ENCODE measurements at places on chromosomes 16 and 17.

GRCh38 chr16:4675864-4676786 is 17.2 kb upstream of the NUDT16L1 start:
- no peak for DNase-seq

GRCh38 chr16:7161891-7162290 is 170.8 kb upstream of the RBFOX1 start:
- no peak for DNase-seq

DNA sequence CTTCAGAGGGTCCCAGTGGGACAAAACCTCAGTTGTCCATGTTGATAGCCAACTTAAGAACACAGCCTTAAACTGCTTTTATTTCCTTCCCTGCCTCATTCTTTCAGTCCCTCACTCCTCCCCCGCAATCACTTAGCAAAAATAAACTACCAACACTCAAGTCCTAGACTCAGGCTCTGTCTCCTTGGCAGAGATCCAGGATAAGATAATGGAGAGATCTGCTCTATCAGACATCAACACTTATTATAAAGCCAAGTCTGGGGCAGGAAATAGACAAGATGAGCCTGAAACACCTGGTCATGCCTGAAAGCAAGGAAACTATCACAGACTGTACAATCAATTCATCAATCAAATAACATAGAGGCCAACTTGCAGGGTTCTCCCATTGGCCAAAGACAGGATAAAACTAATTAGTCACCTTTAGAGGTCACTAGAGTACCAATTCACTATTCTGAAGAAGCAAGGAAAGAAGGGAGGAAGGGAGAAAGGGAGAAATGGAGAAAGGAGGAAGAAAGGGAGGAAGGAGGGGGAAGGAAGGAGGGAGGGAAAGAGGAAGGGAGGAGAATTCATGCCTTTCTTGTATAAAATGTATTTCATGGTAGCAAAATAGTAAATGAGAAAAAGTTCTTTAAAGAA is 15.7 kb downstream of the HYDIN start:
- DNase-seq = no peak

DNA sequence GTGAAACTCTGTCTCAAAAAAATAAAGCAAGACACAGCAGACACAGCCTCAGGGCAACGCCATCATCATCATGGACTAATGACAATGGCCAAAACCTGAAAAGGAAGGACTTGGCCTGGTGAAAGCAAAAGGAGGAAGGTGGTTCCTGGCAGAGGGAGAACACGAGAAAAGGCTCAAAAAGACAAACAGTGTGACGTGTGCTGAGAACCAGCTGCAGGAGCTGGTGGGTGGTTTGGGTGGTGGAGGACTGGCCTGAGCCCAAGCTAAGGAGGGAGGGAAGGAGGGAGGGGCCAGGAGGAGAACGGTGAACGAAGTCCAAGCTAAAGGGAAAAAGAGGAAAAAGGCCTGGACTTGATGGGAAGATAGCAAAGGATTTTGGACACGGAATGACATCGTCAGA is 85.1 kb downstream of the SLC39A11 start:
- DNase-seq = no peak

GRCh38 chr17:18225642-18226283 is 328 bp downstream of the LLGL1 start:
- DNase-seq = no peak

GRCh38 chr16:24728891-24729242 is 584 bp upstream of the TNRC6A start:
- DNase-seq = no peak

DNA sequence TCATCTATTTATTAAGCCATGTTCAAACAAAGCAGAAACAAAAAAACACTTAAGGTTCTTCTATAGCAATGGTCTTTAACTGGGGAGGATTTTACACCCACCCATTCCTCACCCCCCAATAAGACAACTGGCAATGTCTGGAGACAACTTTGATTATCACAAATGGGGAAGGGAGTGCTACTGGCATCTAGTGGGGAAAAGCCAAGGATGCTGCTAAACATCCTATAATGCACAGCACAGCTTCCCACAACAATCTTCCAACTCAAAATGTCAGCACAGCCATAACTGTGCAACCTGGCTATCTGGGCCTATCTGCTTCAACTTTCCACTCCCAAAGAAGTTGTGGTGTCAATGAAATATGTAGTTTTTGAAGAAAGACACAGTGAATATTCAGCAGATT is 1044.4 kb downstream of the CDH8 start:
- DNase-seq = no peak

GRCh38 chr16:87325423-87325858 is 8.2 kb upstream of the C16orf95 start:
- DNase-seq = no peak

- no peak for DNase-seq
Observed at GRCh38 chr16:89187770-89188392, 12.5 kb downstream of the SLC22A31 start.

GRCh38 chr17:65833214-65833613 is 271.8 kb upstream of the AXIN2 start:
- no peak for DNase-seq

GRCh38 chr16:84453061-84453752 is 51.3 kb downstream of the MEAK7 start:
- DNase-seq = no peak

- DNase-seq = peak; percentile 12
Observed at GRCh38 chr17:74671031-74671771, 41.5 kb downstream of the CD300LF start.

- DNase-seq = no peak
Observed at GRCh38 chr16:89786474-89787364, 29.7 kb downstream of the FANCA start.

- DNase-seq = no peak
Observed at GRCh38 chr17:57006040-57006439, 28.1 kb downstream of the SCPEP1 start.

GRCh38 chr16:68347605-68348004 is 36.8 kb downstream of the PRMT7 start:
- no peak for DNase-seq

DNA sequence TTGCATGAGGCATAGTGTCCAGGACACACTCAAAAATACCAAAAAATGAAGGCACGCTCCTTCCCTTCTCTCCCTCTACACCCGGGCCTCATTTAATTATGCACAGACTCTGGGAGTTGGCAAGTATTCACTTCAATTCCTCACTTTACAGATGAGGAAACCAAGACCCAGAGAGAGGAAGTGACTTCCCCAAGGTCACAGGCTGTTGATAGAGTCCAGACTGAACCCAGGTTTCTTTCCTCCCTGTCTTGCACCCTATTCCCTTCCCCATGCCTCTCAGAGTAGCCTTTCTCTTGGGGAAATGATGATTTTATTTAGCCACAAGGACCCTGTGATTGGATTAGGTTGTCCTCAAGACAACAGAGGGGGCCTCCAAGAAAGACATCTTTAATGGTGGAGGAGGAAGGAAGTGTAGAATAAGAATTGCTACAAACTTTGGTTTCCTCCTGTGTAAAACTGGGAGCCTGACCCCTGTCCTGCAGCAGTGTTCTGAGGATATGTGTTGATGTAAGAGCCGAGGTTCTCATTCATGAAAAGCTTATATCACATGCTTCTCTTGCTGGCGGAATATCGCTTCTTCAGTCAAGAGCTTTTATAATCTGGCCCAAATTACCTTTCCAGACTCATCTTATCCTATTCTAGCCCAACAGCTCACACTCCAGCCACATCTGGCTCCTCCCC is 48.8 kb upstream of the SIAH1 start:
- DNase-seq = no peak

GRCh38 chr16:1308036-1308976 is 1.1 kb upstream of the UBE2I start:
- DNase-seq = no peak

GRCh38 chr16:29663807-29664090 is 702 bp downstream of the SPN start:
- DNase-seq = no peak

GRCh38 chr17:45018848-45019711 is 32.4 kb downstream of the DCAKD start:
- no peak for DNase-seq

DNA sequence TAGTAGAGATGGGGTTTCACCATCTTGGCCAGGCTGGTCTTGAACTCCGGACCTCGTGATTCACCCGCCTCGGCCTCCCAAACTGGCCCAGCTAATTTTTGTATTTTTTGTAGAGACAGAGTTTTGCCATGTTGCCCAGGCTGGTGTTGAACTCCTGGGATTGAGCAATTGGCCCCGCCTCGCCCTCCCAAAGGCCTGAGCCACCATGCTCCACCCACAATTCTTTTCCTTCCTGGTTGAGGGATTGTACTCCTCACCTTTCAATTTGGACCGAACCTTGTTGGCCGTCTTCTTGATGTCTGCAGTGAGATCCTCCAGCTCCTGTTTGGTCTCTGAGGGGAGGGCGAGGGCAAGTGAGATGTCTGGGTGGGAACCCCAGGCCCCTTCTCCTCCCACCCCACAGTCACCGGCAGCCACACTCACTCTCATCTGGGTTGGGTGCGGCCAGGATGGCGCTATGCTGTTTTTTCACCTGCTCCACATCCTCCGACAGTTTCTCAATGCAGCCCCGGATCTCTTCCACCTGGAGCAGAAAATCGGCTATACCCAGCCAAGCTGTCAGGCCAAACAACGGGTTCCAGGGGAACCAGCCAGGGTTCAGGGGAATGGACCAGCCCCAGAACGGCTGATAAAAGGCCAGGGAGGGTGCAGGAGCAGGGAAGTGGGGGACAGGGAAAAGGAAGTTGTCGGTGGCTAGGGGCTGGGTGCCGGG is 9.6 kb downstream of the STX1B start:
- no peak for DNase-seq

- no peak for DNase-seq
Observed at GRCh38 chr16:29237971-29238370, 168.5 kb downstream of the NPIPB11 start.

GRCh38 chr17:34584805-34585416 is 5.5 kb downstream of the TMEM132E start:
- DNase-seq = no peak

DNA sequence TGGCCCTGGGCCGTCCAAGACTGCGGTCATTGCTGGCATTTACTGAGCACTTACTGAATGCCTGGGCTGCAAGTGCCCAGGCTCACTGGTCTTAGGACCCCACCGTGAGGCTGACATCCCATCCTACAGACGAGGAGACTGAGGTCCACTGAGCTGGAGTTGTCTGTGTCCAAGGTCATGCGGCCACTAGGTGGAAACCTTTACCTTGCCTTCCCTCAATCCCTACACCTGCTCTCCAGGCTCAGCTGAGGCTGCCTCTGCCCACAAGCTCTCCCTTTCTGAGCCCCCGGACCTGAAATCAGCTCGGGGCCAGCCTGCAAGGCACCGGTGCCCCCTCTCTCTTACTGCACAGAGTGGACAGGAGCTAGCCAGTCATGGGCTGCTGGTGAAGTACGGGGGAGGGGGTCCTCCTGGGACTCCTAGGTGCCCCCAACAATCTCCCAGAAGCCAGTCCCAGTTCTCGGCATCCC is 1.5 kb downstream of the CASKIN1 start:
- no peak for DNase-seq

DNA sequence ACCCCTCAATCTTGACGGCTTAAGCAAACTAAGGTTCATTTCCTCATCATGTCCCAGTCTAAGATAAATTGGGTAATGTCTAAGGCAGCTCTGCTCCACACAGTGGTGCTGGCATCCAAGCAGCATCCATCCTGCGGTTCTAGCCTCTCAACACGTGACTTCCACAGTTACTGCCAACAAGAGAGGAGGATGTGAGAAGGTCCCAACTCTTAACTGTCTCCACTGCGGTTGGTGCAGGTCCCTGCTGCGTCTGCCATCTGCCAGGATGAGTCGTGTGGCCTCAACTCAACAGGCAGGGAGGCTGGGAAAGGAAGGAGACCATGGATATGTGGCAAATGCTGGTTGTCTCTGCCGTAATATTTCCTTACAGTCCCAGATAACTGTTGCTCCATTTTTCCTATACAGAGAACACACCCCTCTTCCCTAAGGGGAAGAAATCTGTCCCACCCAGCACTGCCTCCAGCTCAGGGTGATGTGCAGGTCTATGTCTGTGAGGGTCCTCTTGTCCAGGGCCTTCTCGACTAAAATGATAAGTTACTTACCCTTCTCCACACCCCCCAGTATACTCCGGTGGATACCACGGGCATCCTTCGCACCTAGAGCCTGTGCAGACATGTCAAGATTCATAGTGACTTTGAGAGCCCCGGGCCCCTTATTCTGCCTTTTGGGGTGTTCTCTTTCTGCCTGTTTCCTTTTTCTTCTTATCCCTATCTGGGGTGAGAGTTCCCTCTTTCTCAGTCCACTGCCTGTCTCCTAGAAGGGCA is 64.7 kb downstream of the KCNJ18 start:
- DNase-seq = no peak

GRCh38 chr16:19089410-19089955 is 22.1 kb downstream of the COQ7 start:
- no peak for DNase-seq

DNA sequence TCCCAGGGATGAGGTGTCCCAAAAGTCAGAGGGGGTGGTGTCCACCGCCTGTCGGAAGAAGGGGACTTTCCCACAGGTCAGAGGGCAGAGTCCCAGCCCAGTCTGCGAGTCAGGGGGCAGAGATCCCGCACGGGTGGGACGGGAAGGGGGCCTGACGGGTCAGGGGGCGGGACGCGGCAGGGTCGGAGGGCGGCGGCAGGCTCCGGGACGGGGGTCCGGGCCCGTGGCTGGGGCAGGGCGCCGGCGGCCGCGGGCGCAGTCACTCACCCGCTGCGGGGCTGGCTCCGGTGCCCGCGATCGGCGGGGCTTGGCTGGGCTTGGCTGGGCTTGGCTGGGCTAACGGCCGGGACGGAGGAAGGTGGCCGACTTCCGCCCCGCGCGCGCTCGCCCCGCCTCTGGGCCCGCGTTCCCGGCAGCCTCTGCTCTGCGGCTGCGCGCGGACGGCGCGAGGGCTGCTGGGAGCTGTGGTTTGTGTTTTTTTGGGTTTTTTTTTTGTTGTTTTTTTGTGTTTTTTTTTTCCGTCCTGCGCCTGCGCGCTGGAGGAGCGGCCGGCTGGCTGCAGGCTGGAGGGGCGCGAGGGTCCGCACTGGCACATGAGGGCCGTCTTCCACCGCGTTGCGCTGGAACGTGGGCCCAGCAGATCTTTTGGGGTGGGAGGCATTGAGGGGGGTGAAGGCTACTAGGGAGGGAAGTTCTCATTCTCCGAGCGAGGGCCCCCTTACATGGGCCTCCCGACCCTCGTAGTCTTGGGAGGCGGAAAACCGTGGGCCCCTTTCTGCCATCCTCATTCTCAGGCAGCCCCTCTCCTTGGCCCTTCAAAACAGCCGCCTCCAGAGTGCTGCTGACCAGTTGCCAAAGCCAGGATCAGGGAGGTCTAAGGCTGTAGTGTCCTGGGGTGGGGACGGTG is at the start of gene CANT1:
Gene CANT1, minus strand, starts transcription at position 368 of the 907 bp plus-strand sequence. CDS start 12,142 bp downstream, outside the sequence.
- DNase-seq = no peak

DNA sequence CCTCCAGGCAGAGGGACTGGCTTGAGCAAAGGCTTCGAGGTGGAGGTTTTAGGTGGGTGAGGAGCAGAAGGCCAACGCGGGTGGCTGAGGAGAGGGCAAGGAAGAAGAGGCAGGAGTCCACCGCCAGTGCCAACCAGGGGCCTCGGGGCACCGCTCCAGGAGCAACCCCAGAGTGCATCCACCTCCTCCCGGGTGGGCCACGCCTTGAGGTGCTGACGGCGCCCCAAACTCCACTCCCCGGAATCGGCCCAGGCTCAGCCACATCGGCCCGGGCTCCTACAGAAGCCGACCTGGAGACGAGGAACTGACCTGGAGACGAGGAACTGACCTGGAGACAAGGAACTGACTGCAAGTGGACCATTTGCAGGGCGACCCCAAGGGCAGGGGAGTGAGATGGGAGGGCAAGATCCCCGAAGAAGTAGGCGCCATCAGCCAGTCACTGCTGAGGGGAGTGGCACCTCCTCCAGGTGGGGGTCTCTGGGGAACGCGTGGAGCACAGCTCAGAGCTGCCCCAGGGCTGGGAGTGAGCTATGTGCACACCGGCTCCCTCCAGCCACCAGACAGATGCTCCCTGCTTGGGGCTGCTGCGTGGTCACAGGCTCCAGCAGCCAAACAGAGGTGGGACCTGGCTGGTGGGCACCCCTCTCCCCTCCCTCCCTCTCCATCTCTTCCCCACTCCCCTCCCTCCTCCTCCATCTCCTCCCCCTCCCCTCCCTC is 29.2 kb upstream of the CBFA2T3 start:
- no peak for DNase-seq
